ENCODE measurements at places on chromosomes 5 and 9.

GRCh38 chr5:79495311-79495710 is 18.6 kb downstream of the HOMER1 start:
- DNase-seq, result no peak

DNA sequence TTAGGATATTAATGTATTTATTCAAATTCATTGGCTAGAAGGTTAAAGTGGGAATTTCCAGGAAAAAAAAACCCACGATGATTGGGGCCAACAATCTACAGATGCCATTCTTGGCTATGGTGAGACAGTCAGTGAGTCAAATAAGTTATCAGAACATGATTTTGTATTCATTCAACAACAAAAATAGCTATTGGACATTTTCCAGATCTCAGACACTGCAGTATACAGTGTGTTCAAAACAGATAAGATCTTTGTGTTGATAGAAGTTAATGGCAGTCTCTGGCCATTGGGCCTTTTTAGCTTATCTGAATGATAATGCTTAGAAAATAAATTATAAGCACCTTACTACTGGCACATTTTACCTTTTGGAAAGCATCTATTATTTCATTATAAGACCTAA is 547.7 kb downstream of the MAT2B start:
- DNase-seq, result no peak

DNA sequence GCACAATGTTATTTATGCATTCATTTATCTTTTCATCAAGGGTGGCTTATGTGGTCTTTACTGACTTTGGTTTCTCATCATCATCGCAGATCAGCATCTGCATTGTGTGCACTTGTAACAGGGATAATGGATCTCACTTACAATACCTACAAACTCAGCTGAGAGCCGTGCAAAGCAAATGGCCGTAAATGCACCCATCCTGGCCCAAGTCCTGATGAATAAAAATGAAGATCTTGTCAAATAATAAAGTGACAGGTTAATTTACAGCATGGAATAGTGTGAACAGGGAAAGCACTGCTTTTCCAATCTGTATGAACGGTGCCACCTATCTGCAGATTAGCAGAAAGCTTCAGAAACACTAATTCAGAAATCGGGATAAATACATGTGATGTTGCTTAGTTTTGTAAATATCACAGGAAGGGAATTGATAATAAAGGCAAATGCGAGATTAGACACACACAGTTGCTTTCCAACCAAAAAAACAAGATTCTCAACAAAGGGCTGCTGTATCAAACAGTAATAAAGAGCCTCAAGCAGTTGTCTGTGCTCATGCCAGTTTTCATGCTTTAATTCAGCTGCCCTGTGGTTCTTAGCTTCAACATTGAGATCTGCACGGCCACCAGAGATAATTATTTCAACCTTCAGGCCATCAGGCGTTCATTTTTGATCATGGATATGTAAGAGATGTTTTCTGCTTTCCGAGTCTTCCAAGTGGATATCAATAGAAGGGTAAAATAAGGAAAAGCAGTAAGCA is 153.4 kb upstream of the POU5F2 start:
- no peak for DNase-seq

GRCh38 chr9:138066049-138066448 is 188.5 kb downstream of the CACNA1B start:
- no peak for DNase-seq

DNA sequence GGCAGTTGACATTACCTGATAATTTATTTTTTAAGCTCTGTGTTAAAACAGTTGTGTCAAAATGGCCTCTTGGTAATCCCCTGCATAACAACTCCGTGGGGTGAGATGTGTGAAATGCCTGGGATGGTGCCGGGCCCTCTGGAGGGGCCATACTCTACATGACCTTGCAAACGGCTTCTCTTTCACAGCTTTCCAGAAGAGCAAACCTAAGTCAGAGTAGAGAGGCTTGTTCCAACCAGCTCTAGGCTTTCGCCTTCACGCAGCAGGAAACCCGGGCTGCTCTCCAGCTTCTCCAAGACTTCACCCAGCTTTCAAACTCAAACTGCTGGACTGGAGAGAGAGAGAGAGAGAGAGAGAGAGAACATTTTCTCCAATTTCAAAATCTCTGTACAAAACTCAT is 120.1 kb downstream of the SNX18 start:
- DNase-seq, result no peak

DNA sequence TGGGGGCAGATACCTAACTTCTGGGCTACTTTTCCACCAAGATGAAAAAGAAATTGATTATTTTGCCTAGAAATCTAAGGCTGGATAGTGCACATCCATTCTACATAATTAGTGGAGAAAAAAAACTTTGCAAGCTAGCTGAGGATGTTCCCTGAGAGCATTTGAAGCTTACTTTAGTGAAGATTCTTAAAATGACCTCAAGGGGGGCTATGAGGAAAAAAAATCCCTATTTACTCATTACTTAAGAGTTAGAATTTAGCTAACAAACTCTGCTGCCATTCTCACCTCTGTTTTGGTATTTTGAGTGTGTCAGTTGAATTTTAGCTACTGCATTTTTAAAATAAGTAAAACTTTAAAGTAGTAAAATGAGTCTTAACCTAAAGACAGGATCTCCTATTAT is 9.2 kb upstream of the FGF10 start:
- DNase-seq, result no peak

GRCh38 chr9:108663422-108663821 is 192.4 kb downstream of the ACTL7B start:
- no peak for DNase-seq
